ENCODE measurements at places on chromosomes 6 and 20.

GRCh38 chr6:139133262-139134063 is 1.4 kb upstream of the HECA start:
- no peak for DNase-seq

DNA sequence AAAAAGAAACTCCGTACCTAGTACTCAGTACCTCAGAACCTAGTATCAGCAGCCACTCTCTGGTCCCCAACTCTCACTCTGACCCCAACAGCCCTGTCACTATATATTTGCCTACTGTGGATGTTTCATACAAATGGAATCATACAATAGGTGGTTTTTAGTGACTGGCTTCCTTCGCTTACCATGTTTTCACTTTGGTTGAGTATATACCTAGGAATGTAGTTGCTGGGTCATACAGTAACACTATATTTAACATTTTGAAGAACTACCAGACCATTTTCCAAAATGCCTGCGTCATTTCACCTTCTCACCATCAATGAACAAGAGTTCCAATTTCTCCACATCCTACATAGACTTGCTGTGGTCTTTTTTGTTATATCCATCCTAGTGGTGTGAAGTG is 283.2 kb downstream of the GMDS start:
- DNase-seq: no peak

DNA sequence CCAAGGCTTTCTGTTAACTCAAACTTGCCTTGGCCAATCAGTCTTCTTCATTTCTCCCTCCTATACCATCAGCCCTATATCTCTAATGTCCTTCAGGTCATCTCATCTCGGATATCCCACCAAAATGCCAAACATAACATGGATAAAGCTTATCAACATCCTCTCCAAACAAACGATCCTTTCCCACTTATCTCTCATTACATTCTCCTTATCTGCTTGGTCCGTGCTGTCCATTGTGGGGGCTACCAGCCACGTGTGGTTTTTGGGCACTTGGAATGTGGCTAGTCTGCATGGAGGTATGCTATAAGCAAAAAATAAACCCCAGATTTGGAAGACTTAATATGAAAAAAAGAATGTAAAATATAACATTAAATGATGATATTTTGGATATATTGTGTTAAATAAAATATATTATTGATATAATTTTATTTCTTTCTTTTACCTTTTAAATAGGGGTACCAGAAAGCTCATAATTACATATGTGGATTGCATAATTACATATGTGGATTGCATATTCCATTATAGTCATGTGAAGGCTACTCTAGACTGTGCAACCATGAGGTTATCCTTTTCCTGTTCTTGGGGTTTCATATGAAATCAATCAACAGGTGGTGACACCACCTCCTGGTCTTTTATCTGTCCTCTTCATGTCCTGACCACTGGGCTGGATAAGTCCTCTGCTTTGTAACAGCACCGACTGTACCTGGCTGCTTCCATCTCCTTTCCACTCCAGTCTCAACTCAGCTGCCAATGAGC is 123.0 kb downstream of the CD83 start:
- DNase-seq: no peak

GRCh38 chr6:129590408-129591022 is 119.5 kb downstream of the ARHGAP18 start:
- no peak for DNase-seq

DNA sequence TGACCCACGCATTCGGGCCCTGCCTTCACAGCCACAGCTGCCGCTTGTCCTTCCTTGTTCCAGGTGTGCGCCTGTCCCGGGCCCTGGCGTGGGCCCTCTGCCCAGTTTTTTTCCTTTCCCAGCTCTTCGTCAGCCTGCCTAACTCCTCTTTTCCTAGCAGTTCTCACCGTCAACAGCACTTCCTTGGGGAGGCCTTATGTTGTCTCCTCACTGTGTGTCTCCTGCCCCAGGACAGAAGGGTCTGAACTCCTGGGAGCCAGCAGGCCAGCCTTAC is 71.8 kb downstream of the CDS2 start:
- DNase-seq: no peak

GRCh38 chr6:128690063-128690462 is 169.7 kb upstream of the PTPRK start:
- DNase-seq: no peak

DNA sequence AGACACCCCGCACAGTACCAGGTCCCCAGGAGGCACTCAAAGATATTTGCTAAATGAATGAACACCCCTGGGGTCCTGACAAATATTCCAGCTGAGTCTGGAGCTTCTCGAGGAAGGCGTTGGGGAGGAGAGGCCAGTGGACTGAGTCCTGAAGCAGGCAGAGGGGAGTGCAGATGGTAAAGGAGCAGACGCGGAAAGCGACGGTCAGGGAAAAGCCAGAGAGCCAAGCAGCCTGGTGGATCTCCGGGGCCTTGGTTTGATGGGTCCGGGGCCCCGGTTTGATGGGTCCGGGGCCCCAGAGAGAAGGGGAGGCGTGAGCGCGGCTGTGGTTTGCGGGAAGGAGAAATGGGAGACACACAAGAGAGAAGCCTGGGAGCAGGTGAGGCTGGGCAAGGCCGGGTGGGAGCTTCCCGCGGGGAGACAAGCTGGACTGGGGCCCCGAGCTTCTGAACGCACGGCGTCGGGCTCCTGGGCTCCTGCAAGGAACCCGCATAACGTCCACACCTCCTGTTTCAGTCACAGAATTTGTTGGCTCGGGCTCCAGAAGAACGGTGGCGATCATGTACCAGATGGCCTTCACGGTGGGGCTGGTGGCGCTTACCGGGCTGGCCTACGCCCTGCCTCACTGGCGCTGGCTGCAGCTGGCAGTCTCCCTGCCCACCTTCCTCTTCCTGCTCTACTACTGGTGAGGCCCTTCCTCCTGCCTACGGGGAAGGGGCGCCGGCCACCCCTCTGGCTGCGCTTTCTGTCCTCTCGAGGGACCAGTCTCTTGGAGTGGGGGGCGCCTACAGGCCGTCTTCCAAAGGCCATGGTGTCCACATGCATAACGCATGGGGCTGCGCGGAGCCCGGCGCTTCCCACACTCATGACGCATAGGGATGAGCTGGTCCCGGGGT is 12.1 kb downstream of the SLC22A1 start:
- no peak for DNase-seq

GRCh38 chr6:111980971-111981840 is 72.7 kb upstream of the CCN6 start:
- DNase-seq: no peak

Measured in CD4-positive, alpha-beta T cell treated with Interleukin-6 at 100 ng/mL for 8 hours (primary cell).